ENCODE measurements at places on chromosomes 3 and 15.

DNA sequence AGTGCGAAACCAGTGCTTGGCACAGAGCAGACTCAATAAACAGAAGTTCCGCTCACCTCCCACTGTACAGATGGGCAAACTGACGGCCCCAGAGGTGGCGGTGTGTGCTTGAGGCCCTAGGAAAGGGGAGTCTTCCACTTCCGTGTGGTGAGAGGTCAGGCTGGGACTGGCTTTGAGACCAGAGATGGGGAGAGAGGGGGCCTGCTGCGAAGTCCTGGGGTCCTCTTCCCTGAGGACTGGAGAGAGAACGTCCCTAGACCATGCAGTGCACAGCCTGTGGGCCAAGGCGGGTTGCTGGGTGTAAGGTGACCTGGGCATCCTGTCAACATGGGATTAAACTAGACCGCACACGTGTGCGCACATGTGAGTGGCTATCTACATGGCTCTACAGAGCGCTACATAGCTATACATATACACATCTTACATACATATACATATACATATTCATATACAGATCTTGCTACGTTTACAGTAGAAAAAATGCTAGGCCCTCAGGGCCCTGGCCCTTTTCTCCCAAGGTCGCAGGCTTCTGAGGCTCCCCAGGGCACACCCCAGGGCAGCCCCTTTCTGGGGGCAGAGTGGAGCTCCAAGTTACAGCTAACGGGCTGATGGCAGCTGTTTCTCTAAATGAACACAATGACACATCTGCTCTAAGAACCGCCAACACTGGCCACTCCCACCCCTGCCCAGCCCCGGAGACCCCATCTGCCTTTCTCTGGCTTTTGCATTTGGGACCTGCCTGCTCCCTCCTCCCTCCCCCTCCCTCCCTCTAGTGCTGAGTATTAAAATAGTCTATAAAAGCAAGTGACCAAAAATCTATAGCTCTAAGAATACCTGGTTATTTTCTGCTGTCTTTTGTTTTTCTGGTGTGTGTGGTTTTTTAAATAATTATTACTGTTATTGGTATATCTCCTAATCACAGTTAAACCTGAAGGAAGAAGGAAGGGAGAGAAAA is 47.0 kb downstream of the HCN4 start:
- DNase-seq: no peak

DNA sequence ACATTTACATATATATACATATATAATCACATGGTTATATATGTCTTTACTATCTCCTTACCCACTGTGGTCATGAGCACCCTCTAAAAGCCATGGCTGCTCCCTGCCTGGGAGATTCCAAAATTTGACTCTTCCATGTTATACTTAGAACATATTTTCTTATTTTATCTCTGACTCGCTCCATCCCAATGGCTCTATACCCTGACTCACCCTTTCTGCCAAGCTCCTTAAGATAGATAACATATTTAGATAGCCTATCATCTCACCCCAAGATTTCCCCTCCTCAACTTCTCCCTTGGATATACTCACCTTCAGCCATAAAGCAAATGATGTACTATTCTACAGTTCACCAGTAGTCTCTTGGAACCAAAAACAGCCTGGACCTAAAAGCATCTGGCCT is 65.1 kb downstream of the CD200R1L start:
- no peak for DNase-seq

- no peak for DNase-seq
Observed at GRCh38 chr15:97009031-97009431, 678.5 kb downstream of the NR2F2 start.

DNA sequence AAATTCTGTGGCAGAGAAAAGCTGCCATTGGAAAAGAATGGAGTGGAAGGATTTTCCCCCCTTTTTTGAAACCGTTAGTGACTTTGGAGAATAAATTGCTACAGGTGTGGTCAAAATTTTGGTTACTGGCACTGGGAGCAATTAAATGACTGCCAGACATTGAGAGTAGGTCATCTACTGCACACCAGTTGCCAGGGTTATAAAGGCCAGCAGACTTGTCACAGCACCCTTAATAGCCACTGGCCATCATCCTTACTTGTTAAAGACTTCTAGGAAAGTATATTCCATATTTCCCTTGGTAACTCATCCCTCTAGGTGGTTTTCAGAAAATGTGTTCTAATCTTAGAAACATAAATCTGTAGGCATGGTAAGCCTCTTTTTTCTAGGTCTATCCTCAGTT is 8.0 kb downstream of the PIK3CA start:
- DNase-seq: no peak

DNA sequence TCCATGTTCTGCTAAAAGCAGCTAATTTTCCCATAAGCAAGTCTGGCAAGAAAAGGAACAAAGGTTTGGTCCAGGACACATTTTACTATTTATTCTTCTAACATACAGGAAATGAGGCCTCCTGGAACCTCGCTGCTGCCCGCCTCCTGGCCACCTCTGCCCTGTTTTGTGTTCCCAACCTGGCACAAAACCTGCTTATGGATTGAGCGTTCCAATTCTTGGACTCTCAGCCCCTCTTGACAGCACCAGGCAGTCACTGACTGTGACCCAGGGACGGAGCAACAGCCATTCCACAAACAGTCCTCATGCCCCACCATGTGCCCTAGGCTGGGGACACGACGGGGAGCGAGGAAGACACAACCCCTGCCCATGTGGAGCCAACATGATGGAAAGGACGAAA is 11.6 kb upstream of the SSUH2 start:
- DNase-seq: no peak

DNA sequence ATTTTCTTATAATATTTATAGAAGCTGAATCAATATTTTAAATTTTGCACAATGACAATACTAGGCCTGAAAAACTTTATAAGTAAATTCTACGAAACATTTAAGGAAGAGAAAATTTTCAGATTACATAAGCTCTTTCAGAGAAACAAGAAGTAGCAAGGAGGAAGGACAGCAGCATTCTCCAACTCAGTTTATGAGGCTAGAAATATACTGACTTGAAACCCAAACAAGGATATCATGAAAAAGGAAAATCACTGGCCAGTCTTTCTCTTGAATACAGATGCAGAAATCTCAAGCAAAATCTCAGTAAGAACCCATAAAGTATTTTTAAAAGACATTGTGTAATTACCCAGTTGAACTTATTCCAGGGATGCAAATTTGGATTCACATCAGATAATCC is 121.3 kb downstream of the STAC start:
- no peak for DNase-seq

GRCh38 chr15:79431636-79432344 is at the start of gene MINAR1:
MINAR1 (plus strand) TSS chr15:79432336; CDS start chr15:79456148, 23,812 bp downstream.
- DNase-seq: no peak

GRCh38 chr15:63483521-63484371 is 20.6 kb upstream of the USP3 start:
- no peak for DNase-seq

DNA sequence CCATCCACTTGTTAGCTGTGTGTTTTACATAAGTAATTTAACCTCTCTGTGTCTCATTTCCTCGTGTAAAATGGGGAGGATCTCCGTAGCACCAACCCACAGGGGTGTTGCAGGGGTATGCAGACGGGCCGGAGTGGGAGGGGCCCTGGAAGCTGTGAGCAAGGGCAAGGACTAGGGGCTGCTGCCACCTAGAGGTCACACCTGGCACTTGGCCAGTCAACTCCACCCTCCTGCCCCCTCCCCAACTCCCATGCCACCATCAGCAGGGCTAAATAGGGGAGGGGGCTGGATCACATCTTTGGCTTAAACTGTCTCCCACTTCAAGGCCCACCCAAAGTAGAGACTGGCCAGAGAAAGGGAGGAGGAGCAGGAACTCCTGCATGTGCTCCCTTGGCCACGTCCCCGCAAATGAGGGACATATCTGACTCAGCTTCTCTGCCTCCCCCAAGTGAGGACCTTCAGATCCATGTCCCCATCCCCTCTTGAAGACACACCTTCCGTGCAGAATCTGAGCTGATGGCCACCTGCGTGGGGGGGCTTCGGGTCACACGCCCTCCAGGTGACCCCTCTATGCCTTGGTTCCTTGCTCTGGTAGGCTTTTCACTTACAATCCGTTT is 2.6 kb downstream of the CCDC9B start:
- DNase-seq: peak; percentile 82

GRCh38 chr3:67296039-67296892 is 298.2 kb downstream of the KBTBD8 start:
- DNase-seq: no peak

GRCh38 chr3:31448882-31449243 is 83.9 kb upstream of the STT3B start:
- DNase-seq: no peak

- no peak for DNase-seq
Observed at GRCh38 chr3:183962807-183963206, 54.9 kb downstream of the ABCC5 start.

- no peak for DNase-seq
Observed at GRCh38 chr3:155248531-155249187, 44.8 kb downstream of the STRIT1 start.

GRCh38 chr3:116046350-116046749 is 398.9 kb downstream of the LSAMP start:
- no peak for DNase-seq

DNA sequence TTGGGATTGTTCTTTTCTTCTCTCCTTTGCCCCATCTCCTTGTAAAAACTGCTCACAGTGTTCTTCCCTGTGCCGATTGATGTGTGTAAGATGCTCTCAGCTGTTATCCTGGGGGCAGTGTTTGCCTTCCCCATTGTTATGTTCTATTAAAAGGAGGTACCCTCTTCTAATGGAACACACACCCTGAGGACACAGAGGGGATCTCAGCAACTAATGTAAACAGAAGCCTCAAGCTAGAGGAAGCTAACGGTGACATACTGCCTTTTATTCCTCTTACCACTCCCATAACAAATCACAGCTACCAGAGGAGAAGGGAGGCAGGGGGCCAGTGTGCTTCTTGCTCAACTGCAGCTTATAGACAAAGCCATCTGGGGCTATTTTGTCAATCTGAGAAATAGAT is 2.2 kb downstream of the TAGLN3 start:
- no peak for DNase-seq
